ENCODE measurements at places on chromosomes 13 and 19.

- peak; percentile 58 for DNase-seq
Measured at GRCh38 chr13:30107521-30108136, 199.7 kb downstream of the KATNAL1 start.

- DNase-seq, result peak; percentile 82
Measured at GRCh38 chr19:1243768-1244692, 2.5 kb downstream of the ATP5F1D start.

- no peak for DNase-seq
Measured at GRCh38 chr13:32645854-32646253, 59.6 kb downstream of the PDS5B start.

- no peak for DNase-seq
Measured at GRCh38 chr13:61162636-61163035, 253.0 kb downstream of the PCDH20 start.

DNA sequence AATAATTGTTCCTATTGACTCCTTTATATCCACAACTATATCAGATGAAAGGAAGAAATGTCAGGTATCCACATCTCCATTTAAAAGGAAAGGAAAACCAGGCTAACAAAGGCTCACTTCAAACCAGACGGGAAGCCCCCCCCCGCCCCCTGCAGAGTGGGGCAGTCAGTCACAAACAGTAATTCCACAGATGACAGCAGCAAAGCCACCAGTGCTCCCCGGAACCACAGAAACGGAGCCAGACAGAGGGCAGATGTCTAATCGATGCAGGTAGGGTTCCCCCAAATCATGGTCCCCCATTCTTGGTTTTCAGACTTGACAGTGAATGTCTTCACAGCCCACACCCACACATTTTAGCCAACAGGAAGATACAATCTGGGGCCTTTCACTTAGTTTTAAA is 100.8 kb downstream of the STK24 start:
- peak; percentile 82 for DNase-seq

DNA sequence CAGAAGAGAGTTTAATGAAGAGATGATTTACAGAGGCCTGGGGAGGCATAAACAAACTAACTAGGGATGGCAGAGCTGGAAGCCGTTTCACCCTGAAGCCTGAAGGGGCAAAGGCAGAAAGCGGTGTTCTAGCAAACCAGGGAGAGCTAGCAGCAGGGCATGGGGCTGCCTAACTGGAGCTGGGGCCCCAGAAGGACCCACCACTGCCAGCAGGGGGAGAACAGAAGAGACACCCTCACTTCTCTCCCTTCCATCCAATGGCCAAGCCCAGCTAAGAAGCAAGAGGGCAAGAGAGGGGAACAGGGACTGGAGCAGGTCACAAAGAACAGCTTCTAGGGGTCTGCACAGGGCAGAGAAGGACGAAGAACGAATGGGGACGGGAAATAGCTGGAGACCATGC is 195.5 kb downstream of the KATNAL1 start:
- DNase-seq, result peak; percentile 54

DNA sequence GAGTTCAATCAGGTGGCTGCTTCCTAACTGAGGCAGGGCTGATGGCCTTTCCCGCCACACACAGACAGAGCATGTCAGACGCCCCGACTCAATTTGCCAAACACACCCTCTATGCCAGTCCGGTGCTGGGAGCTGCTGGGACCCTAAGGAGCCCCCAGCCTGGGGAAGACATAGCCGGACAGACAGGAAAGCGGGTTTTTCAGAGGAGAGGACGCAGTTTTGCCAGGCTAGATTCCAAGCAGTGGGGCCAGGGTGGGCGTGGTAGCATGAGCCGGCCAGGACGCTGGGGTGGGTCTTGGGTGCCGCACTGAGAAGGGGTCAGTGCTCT is 19.8 kb downstream of the MAST3 start:
- DNase-seq, result no peak

- no peak for DNase-seq
Measured at GRCh38 chr13:28047757-28048388, 52.5 kb downstream of the FLT3 start.

DNA sequence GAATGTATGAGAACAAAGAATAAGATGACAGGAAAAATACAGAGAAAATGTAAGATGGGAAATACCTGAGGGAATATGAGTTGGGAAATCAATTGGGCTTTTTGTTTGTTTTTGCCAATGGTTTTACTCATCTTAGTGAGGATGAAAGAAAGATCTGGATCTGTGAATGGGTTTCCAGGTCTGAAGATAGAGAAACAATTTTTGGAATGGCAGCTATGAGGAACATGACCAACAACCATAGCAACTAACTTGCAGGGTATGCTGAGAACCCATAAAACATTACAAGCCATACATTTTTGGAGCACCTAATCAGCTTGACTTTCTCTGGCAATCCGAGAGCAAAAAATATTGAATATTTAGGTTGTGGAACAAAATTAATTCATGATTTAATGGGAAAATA is 290.0 kb downstream of the KCTD12 start:
- DNase-seq, result no peak

GRCh38 chr19:3508771-3509535 is 2.8 kb downstream of the FZR1 start:
- no peak for DNase-seq

GRCh38 chr13:49296659-49297058 is 48.9 kb downstream of the CDADC1 start:
- no peak for DNase-seq
